IMR-90 (cell line): ENCODE measurements at places on chromosomes 3 and 15. TPM values are rescaled to one million over a fixed set of nuclear protein-coding genes. Genes with fewer than 3 reads are reported as not detected.
A peak's percentile ranks its signal among the peaks of the same experiment; 100 is the strongest.

- H3K27me3 ChIP-seq = no peaks in the 10 kb centered on the region
- H3K36me3 ChIP-seq = peaks cover 2% of the 10 kb centered on the region; the same call in 1 of the 2 replicates
- H3K4me3 ChIP-seq = no peak overlapping the region
- DNase-seq = no peak
- no peaks in the 10 kb centered on the region for H3K4me1 ChIP-seq
Measured at GRCh38 chr3:120341658-120342346, 7.4 kb downstream of the LRRC58 start.

DNA sequence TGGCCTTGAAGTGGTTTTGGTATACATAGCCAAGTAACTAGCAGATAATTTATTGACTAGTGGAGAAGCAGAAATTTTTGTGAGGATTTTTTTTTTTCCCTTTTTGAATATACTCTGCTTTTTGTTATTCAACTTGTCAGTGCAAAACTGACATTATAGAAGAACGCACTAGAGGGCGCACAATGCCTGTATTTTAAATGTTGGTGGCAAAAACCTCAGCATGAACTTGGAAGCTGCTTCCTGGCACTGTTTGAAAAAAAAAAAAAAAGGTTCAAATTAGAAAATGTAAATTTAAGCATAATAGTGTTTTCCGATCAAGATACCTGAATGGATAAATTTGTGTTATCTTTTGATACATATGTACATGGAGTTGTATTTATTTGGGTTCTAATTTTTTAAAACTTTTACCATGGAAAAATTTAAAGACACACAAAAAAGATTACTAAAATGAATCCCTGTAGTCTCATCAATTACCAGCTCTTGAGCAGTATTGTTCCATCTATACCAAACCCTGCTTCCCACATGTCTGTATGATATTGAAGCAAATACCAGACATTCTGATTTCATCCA, 56.0 kb downstream of the SLC25A26 start:
- H3K4me3 ChIP-seq = no peak overlapping the region
- DNase-seq = peak; percentile 85
- no peak overlapping the region for H3K27ac ChIP-seq
- H3K36me3 ChIP-seq = no peaks in the 10 kb centered on the region

GRCh38 chr3:134312072-134312872, 61.6 kb upstream of the RYK start:
- no peak for DNase-seq
- H3K36me3 ChIP-seq = no peaks in the 10 kb centered on the region
- H3K27me3 ChIP-seq = no peaks in the 10 kb centered on the region
- peak overlapping the region; percentile 64; the same call in 1 of the 2 replicates for H3K27ac ChIP-seq

The ADAMTS17 gene
- 0.28 TPM in 1 of 2 replicates, not detected in the other for total RNA-seq

The RPL14 gene
- total RNA-seq = 142 and 185 TPM in 2 replicates

The INSYN1 gene
- under 0.01 and 0.18 TPM in 2 replicates for total RNA-seq
